ENCODE measurements at places on chromosomes 6 and 20. TPM values are rescaled to one million over a fixed set of nuclear protein-coding genes. Genes with fewer than 3 reads are reported as not detected.

The PHACTR3 gene
- total RNA-seq: not detected

The SNX14 gene
- total RNA-seq: 82.1 TPM

The CALHM5 gene
- not detected for total RNA-seq

The CSTF1 gene
- total RNA-seq: 52.8 TPM

The CCN5 gene
- not detected for total RNA-seq

The PRL gene
- total RNA-seq: 0.57 TPM

The MRS2 gene
- 22.1 TPM for total RNA-seq

The TOX2 gene
- 0.31 TPM for total RNA-seq

The MOG gene
- not detected for total RNA-seq

The SLC22A1 gene
- total RNA-seq: 1.5 TPM

The RAD21L1 gene
- not detected for total RNA-seq

Data from naive thymus-derived CD8-positive, alpha-beta T cell (primary cell).